ENCODE measurements at places on chromosomes 7 and 10.

DNA sequence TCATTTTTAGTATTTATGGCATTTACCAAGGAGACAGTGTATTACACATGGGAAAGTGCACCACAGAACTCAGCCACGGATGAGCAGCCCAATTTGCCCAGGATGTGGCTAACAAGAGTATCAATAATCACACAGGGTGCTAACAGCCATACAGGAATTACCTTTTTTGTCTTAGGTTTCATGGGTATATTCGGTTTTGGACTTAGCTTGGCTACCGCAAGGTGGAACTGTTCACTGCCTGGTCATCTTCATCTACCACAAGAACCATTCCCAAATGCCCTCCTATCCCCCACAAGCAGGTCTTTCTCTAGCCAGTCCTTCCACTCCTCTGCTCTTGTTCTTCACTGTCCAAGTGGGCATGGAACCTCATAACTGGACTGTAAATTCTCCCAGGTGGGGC is 6.0 kb downstream of the PDLIM1 start:
- DNase-seq: no peak

DNA sequence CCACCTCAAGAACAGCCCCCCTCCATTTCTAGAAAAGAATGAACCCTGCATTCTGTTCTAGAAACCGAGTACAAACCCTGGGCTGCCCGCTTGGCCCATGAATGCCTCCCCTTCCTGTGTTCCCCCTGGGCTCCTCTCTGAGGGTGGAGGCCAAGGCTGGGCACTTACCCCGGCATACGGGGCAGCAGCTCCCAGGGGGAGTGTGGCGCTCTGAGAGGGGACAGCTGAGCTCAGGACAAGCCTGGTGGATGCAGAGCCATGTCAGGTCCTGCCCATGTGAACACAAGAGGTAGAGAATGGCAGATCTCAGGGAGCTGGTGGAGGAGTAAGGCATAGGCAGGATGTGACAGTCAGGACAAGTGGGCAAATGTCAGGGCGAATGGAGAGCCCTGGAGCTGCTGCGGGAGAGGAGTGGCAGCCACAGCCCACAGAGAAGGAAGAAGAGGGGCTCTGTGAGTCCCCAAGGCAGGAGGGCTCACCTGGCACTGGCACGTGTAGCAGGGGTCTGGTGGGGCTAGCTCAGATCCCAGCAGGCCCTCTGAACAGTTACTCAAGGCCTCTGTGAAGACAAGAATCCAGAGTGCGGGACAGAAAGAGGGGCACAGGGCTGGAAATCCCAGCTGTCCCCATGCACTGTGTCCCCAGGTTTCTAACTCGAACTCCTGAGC is 18.9 kb downstream of the ATP6V1F start:
- DNase-seq: no peak

DNA sequence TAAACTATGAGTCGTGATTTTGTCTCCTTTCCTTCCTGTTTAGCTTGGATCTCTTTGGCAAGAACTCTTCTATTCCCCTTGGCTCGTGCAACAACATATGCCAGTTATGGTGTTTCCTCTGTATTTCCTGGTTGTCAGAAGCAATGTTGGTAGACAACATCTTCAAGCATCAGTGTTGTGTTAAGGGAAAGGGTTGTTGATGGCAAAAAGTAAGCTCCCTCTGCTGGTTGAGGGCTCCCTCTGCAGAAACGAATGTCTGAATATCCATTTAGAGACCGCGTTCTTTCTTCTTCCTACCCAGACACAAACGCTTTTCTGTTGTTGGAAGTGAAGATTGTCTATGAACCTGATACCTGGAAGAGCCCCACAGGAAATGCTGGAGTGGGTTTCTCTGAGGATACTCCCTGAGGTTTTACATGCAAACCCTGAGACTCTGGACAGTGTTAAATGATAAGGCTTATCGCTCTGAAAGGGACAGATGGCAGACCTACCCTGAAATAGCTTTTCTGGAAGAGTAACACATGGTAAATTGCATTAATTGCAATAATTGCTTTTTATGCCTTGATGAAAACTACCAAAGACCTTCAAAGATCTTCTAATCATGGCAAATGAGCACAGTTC is 23.5 kb upstream of the C1QL3 start:
- peak; percentile 57 for DNase-seq

GRCh38 chr7:113113912-113114311 is 4.4 kb downstream of the SMIM30 start:
- DNase-seq: peak; percentile 55

GRCh38 chr10:122466951-122467381 is 5.6 kb downstream of the HTRA1 start:
- DNase-seq: no peak

DNA sequence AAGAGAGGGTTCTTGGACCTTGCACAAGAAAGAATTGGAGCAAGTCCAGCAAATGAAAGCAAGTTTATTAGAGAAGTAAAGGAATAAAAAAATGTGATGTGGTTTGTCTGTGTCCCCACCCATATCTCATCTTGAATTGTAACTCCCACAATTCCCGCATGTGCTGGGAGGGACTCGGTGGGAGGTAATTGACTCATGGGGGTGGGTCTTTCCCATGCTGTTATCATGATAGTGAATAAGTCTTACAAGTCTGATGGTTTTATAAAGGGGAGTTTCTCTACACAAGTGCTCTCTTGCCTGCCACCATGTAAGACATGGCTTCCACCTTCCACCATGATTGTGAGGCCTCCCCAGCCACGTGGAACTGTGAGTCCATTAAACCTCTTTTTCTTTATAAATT is 39.2 kb upstream of the FZD9 start:
- no peak for DNase-seq

DNA sequence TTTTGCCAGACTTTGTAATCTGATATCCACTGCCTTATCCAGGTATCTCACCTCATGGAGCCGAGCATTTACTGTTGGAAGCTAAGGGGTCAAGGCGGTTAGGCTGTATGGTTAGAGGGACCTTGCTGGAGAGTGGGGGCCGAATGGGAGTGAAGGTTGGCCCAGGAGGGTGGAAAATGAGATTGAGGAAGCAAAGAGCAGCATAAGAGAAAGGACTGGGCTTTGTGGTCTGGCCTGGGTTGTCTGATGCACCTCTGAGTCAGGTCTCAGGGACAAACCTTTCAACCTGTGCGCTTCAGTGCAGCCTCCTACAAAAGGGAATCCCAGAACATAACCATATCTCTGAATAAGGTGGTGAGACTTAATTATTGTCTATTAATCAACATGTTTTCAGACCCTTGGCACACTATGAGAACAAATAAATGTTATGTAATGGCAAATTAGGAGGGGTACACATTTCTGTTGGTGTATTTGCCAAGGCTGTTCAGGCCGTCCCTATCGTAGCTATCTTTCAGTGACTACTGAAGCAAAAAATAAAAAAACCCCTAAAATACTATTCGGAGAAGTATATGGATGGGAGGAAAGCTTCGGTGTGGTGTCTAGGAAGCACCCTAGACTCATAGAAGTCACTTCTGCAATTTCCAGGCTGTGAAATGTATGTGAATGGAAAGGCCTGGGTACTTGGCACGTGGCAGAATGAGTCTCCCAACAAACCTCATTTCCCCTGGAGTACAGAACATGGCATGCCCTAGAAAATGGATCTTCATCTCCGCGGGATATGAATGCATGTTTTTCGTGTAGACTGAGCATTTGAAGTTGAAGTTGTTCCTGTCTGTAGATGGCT is 4.3 kb downstream of the CAMK1D start:
- peak; percentile 54 for DNase-seq

- DNase-seq: no peak
Measured at GRCh38 chr10:10830293-10830986, 187.2 kb upstream of the CELF2 start.

DNA sequence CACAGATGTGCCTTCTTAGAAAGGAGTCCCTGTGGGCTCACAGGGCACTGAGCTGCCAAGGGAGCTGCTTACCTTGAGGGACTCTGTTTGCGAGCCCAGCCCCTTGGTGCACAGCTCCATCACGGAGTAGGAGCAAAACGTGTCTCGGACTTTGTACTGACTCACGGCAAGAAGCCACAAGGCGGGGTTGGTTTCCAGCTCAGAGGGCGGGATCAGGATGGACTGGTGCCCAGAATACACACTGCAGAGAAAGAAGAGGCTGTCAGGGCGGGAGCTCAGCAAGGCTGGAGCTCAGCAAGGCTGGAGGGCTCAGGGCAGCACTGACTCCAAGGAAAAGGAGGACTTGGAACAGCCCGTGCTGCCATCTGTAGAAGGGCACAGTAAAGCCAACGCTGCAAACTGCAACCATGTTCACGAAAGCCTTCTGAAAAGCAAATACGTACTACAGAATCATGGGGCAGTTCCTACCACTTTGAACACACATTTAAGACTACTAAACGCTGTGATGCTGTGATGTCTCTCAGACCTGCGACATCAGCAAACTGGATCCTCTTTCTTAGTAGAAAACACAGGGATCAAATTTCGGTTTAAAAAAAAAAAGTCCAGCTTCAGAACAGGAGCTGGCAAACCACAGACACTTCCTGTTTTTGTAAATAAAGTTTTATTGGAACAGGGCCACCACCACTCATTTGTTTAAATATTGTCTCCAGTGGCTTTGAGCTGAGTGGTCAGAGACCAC is 194.3 kb downstream of the ZMYND11 start:
- peak; percentile 58 for DNase-seq

GRCh38 chr7:83410989-83411591 is 237.8 kb downstream of the SEMA3E start:
- DNase-seq: peak; percentile 48

DNA sequence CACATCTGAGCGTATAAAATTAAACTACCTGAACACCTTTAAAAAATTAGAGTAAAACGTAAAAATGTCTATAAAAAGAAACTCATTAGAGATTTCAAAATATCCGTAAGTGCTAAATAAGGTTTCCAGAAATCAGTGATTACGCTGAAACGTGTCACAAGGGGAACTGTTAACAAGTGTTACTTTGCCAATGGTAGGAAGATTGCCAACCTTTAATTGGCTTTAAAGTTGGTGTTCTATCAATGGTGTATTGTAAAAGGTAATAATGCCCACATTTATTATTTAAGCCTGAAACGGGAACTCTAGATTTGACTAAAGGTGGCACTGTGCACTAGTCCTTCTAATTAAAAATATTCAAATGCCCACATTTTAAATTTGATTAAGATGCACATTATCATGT is 37.8 kb upstream of the HIBADH start:
- no peak for DNase-seq

Data from endodermal cell (in vitro differentiated cells).